ENCODE measurements at places on chromosomes 4 and X.
A peak's percentile ranks its signal among the peaks of the same experiment; 100 is the strongest.

DNA sequence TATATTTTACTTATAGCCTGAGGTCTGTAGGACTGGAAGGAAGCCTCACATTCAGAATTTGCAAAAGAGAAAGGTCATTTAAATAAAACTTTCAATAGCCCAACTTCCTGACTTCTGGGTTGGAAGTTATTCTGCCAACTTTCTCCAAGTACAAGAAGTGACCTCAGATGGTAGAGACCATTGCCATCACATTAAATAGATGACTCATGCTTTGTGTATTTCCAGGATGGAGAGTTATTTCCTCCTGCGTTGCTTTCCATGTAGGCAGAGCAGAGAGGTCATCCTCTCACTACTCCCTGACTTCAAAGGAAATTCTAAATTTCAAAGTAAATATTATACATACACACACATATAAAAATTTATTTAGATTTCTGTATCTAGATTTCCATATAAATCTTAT, 73.0 kb upstream of the NR3C2 start:
- DNase-seq, result no peak

DNA sequence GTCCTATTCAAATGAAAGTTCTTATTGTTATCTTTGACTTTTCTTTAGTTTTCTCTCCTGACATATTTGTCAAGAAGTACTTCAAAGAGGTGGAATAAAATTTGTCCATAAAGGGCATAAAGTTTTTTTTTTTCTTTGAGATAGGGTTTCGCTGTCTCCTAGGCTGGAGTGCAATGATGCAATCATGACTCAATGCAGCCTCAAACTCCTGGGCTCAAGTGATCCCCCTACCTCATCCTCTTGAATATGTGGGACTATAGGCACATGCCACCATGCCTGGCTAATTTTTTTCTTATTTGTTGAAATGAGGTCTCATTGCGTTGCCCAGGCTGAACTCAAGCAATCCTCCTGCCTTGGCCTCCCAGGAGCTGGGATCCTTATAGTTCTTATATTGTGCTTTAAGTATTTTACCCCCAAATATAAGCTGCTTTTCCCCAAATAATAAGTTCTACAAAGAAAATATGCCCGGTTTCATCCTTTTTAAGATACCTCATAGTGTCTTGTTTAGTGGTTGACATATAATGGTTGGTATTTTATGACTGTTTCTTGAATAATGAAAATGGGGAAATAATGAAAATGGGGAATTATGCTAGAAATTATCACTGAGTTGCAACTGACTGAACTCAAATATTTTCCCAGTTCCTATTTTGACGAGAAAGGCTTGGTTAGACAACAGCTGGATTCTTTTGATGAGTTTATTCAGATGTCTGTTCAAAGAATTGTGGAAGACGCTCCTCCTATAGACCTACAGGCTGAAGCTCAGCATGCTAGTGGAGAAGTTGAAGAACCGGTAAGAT, 11.6 kb downstream of the POLR2B start:
- no peak for DNase-seq

DNA sequence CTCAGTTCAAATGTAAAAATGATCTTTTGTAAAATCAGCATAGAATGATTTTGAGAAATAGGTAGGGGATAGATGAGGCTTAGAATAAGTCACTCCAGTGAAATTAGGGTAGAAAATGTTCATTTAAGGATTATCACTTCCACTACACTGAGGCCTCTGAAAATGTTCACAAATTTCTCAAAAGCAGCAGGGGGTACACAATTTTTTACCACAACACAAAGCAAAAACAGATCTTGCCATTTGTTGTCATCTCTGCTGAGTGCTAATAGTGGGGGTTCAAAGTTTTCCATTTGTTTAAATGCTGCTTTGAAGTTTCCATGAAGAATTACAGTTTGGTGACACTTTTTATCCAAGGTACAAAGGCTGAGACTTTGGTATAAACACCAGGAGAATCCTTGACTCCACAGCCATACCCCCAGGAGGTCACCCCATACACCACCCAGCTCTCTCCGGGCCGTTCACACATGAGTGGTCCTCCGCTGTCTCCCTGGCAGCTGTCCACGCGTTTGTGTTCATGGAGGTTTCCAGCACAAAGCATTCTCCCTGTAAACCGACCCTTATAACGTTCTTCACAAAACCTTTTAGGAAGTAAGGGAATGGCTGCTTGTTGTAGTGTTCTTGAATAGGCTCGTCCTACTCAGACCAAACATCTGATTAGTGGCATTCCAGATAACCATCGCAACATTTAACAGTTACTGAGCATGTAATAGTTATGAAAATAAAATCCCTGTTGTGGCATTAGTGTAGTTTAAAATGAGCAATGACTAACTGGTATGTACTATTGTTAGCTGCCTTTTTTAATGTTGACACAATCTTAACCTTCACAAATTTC, 71.0 kb downstream of the PRSS12 start:
- no peak for DNase-seq

DNA sequence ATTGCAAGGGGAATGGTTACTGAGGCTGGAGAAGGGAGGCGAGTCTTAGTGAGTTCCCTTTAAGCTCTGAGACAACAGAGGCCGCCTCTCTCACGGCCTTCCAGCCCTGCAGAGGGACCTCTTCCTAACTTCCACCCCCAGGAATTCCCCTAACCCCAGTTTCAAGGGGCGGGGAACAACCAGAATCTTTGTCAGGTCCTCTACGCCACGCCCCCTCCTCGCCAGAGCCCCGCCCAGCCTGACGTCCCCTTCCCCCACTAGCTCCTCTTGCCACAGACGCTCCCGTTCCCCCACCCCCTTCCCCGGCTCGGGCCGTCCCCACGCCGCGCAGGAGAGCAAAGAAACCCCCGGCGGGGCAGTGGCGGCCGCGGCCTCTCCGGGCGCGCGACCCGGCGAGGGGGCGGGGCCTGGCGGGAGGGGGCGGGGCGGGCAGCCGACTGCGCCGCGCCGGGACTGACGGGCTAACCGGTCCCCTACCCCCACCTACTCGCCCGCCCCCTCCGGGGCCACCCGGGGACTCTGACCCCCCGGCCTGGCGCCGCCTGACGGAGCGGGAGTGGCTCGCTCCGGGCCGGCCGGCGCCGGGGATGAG, 12.3 kb upstream of the TMEM156 start:
- peak; percentile 89 for DNase-seq

- no peak for DNase-seq
Measured at GRCh38 chr4:5712931-5713330, 1.9 kb downstream of the EVC start.

GRCh38 chrX:55579115-55579514, 44.1 kb upstream of the FOXR2 start:
- no peak for DNase-seq

- DNase-seq, result no peak
Measured at GRCh38 chrX:78997870-78998558, 52.8 kb downstream of the P2RY10 start.

GRCh38 chrX:66110112-66110511, 53.9 kb upstream of the HEPH start:
- no peak for DNase-seq

DNA sequence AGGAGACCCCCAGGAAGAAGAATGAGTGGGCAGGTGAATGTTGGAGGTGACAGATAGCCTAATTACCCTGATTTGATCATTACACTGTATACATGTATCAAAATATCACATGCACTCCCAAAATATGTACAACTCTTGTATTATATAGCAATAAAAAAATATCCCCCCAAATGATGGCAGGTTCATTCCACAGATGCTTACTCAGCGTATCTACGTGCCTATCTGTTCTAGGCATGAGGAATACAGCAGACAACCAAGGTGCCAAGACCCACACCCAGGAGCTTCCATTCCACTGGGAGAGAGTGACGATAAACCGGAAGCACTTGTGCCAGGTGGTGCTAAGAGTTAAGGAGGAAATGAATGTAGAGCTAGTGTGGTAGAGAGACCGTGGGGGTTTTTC, 42.4 kb downstream of the ADRA2C start:
- DNase-seq, result no peak

GRCh38 chrX:9372866-9373265, 92.0 kb upstream of the TBL1X start:
- no peak for DNase-seq

- DNase-seq, result no peak
Measured at GRCh38 chr4:185227131-185227551, 17.7 kb downstream of the SNX25 start.

- DNase-seq, result no peak
Measured at GRCh38 chr4:39609454-39609931, 29.2 kb downstream of the SMIM14 start.

DNA sequence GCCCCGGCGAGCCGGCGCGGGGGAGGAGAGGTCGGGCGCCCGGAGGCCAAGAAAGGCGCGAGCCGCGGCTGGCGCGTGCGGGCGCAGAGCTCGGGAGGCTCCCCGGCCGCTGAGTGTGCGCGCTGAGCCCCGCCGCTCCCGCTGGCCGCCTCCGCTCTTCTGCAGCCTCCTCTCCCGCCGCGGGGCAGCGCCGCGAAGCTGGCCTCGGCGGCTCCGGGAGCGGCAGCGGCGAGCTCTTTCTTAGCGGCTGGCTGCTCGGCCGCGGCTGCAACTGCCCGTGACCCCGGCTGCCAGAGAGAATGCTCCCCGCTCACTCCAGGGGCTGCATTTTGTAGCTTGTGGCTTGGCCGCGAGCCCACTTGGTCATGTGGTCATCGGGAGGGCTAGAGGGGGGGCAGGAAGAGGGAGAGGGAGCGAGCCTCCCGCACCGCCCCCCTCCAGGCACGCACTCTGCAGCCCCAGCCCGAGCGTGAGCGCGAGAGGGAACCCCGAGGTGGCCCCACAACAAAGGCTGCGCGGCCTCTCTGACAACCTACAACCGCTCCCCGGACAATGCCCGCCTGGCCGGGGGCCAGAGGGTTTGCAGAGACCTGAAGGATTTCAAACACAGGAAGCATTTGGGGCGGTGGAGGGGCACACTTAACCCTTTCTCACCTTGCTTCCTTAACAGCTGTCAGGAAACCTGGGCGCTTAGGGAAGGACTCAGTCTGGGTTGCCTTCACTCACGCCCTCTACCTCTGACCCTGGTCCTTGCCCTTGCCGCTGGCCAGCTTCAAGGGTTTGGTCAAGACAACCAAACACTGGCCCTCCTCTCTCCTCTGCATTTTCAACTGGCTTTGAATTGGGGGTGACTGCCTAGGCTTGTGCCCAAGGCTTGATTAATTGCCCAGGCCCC, at the start of gene APLN:
TSS of gene APLN (minus strand) at position 305 of the 895 bp plus-strand sequence. CDS start 326 bp downstream, outside the sequence.
- DNase-seq, result no peak

GRCh38 chr4:46818604-46819003, 90.4 kb downstream of the COX7B2 start:
- DNase-seq, result no peak

DNA sequence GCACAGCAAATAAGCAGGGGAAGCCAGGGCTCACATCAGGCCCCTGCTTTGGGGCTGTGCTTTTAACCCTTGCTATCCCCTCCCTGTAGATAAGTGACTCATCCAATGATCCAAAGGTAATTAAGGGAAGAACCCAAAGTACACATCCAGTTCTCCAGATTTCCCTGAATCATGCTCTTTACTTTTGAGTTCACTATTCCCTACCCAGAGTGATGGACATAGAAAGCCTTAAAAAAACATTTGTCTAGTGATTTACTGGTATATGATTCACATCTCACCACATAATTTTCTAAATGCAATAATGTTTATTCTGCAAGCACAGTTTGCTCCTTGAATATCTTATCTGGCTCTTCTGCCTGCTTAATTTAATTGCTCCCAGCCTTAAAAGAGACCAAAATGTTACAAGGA, 136.2 kb downstream of the PPP3CA start:
- no peak for DNase-seq

DNA sequence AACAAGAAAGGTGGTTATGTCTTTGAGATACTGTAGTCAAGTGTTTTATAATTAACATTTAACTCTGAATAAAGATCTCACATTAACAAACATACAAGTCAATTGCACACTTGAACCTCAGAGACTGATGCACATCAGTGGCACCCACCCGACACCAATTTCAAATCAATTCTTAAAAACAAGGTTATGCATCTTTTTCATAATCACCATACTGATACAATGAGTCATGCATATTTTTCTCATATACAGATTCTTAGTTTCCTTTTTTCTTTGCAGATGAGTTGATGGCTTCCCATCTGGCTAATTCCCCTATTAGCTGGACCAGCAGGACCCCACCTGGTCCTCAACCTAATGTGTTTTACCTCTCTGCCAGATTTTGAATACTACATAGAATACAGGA, 136.2 kb upstream of the RPL34 start:
- no peak for DNase-seq

DNA sequence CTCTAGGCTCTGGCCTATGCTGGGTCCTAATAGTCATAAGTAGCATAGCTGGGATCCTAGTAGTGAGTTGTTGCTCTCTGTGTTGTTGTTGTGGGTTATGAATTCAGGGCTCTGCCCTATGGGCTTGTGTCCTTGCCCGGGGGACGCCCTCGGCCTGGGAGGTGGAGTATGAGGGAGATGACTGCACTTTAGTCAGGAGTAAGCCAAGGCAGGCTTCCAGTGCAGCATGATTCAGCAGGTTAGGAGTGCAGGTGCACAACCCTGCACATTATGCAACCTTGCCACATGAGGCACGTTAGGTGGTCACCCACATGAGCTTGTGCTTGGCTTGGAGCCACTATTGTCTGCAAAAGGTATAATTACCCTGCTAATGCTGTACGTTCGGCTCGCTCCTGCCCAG, 58.4 kb upstream of the CCDC149 start:
- no peak for DNase-seq

GRCh38 chrX:108117988-108118387, 26.4 kb downstream of the ATG4A start:
- no peak for DNase-seq
